ENCODE measurements at places on chromosomes 4 and X.

DNA sequence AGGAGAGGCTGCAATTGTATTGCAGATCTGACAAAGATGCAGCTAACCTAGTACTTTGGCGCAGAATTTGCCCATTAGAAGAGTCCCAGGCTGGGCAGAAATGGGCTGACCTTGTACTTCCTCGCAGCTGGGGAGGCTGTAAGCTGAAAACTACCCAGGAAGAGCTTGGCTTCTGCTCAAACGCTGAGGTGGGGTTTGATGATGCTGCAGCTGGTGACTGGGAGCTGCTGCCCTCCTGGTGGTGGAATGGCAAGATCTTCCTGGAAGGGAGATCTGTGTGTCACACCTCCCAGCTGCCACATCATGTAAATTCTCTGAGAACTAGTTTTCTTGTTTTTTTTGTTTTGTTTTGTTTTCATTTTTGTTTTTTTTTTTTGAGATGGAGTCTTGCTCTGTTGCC lies 17.4 kb downstream of the CCNG2 start:
- DNase-seq: no peak

DNA sequence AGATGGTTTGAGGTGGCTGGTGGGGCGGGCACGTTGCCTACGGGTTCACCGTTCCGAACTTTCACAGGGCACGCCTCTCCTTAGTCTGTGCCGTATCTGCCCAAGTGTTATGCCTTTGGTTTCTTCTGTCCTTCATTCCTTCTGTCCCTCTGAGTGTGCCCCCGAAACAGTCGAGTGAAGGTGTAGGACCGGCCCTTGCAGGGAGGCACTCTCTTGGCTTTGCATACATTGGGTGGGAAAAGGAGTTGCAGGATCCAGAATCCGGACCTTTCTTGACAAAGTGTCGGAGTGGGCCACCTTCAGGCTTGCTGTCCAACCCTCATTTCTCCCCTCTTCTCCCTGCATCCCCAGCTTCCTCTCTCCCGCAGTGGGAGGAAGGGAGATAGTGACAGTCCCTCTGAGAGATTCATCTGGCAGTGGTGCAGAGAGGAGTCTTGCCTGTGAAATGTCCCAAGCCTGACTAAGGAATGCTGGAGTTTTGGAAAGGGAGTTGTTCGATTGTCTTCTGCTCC lies 569 bp downstream of the ARFIP1 start:
- no peak for DNase-seq

DNA sequence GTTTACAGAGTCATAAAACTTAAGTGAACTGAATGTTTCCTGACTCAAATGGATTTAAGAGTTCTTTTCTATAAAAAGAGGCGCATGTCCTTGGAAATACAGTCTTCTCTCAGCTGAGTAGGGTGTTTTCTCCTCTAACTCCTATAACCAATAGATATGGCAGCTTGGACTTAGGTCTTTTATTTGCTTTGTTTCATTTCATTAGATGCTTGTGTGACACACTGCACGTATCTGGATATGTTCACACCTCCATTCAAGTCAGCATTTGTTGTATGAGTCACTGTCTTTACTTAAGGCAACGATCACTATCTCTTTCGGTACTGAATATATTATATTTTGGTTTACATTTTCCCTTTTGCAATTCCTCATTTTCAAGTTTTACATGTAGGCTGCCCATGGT lies 136.6 kb downstream of the ARSF start:
- no peak for DNase-seq

- DNase-seq: no peak
These were observed 676.7 kb upstream of the TENM3 start for GRCh38 chr4:181566490-181566889.

- DNase-seq: no peak
These were observed 29.0 kb downstream of the TMEM165 start for GRCh38 chr4:55424791-55425190.

DNA sequence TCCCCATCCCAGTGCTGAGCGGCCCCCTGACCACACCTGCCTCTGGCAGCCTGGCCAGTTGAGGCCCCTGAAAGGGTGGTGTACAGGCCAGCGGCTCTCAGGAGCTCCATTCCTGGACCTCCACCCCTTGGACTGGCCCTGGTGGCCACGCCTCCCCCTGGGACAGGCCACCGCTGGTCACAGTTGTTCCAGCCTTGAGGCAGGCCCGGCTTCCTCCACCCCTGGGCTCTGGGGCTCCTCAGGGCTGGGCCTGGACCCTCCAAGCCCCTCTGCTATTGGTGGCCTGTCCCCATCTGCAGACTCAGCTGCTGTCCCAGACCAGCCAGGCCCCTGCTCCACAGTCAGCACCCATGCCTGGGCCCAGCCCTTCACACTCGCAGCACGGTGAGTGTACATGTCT lies 93.2 kb upstream of the NKX1-1 start:
- DNase-seq: no peak

DNA sequence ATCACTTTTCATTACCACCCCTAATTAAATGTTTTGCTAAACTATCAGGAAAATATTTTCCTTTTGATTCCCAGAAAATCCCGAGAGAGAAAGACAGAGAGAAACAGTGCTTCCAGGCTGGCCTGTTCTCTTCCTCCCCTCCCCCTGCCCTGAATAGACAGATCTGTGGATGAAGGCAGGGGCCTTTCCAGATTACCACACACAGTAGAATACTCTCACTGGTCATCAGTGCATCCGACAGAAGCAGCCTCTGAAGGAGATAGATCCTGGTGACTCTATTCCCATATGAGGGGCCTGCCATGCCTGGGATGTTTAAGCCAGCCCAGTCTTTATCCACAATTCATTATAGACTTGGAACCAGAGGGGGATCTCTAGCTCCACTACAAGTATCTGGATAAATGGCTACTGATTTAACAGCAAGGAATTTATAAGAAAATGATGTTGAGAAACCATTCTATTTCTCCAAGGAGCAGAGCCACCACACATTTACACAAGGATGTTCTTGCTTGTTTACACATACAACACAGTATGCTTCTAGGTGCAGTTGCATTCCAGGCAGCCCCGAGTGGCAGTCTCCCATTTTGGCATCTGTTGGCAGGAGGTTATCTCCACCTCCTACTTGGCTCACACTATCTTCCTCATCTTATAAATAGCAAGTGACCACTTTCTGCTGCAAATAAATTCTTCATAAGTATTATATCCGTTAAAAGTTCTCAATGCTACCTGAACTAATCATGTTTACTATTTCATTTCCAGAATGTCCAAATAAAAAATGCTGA lies 115.8 kb downstream of the HS6ST2 start:
- no peak for DNase-seq

GRCh38 chr4:24589448-24589847 lies 5.1 kb upstream of the DHX15 start:
- DNase-seq: no peak

- DNase-seq: no peak
These were observed 339.6 kb upstream of the PCDH10 start for GRCh38 chr4:132809298-132810032.

DNA sequence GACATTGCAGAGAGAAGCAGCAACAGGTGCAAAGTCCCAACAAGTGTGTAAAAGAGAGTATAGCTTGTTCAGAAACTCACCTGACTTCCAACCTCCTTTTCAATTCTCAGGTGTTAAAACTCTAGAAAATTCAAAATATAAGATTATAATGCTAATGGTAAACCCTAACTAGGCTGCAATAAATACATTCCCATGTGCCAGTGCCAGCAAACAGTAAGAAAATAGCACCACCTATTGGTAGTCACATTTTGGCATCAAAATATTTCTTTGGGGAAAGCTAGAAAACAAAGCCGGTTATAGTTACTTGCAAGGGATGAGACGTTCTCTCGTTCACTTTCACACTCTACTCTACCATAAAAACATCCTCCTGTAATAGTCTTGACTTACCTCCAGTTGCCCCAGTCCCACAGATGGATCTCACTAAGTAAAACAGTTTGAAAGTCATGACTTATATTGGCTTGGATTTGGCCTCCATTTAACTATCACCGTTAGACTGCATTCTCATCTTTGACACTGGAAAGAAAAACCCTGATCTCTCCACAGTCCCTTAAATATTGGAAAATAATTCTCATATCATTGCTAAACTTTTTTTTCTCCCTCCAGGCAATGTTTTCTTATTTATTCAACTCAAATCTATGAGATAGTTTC lies 9.6 kb downstream of the BMP3 start:
- no peak for DNase-seq

DNA sequence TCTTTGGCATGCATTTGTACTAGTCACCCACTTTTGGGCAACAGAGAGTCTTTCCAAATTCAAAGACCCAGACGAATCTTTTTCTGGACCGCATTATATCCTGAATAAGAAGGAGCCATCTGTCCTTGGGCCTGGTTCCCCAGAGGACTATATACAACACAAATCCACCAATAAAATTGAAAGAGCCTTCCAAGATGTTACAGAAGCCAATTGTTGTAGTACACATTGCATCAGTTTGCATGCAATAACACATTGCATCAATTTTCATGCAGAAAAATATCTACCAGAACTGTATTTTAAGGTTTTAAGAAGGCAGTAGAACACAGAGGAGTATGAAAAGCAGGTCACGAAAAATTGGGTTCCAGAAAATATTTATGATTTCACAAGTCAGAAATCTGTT lies 203.2 kb downstream of the HTR2C start:
- DNase-seq: no peak

- DNase-seq: no peak
These were observed 22.3 kb downstream of the HAND2 start for GRCh38 chr4:173507471-173508385.

DNA sequence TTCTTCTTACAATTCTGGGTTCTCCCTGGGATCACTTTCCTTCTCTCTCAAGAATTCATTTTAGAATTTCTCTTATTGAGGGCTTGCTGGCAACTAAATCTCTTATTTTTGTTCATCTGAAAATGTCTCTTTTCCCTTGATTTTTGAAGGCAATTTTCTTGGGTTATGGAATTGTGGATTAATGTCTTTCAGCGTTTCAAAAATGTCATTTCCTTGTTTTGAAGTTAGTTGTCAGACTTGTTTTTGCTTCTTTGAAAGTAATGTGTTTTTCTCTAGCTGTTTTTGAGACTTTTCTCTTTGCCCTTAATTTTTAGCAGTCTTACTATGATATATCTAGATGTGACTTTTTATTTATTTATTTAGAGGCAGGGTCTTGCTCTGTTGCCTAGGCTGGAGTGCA lies 205.7 kb downstream of the CHIC2 start:
- no peak for DNase-seq

DNA sequence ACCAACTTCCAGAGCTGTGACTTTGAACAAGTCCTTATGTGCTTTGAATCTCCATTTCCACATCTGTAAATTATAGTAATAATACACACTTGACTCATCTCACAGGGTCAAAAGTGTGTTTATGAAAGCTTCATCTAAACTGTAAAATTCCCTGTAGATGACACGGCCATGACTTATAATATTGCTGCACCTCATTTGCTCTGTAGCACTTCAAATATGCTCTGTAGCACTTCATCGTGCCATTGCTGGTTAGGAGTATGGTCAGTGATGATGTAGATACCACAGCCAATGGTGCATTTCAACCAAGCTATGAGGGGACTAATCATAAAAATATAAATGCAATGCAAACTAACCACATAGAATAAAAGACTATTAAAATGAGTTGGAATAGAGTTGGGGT lies 318.6 kb downstream of the ANK2 start:
- DNase-seq: no peak

- no peak for DNase-seq
These were observed 3.6 kb downstream of the ZXDB start for GRCh38 chrX:57595381-57595811.

- no peak for DNase-seq
These were observed 66.0 kb downstream of the REPS2 start for GRCh38 chrX:17012465-17012864.

DNA sequence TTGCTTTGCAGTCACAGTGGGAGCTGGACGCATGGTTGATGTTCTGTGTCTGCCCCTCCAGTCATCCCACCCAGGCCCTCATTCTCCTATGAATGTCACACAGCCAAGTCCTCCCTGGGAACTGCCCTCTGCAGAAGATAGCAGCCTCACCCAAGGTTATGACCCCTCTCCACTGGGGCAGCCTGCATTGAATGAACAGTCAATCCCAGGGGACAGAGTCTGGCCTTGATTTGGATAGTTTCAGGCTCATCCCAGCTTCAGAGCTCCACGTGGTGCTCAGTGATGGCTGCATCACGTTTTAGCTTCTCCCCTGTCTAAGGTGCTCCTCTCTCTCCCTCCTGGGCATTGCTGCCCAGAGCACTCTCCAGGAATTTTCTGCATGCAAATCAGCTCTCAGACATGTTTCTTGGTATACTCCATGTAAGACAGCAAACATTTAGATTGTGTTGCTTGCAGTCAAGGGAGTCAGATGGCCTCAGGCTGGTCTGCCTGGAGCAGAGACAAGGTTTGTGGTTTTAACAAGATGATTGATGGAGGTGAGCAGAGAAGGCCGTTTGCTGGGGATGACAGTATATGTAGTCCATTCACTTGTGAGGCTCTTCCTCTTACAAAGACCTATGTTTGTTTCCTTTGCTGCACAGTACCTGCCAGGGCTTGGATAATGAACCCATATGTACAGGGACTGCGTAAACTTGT lies 56.1 kb upstream of the MSX1 start:
- no peak for DNase-seq

GRCh38 chr4:107896158-107896645 lies 35.1 kb upstream of the CYP2U1 start:
- no peak for DNase-seq

GRCh38 chr4:112302320-112303274 lies 5.4 kb downstream of the ALPK1 start:
- no peak for DNase-seq

- DNase-seq: no peak
These were observed 139.2 kb downstream of the PCDH18 start for GRCh38 chr4:137393044-137393443.

GRCh38 chr4:163923092-163923491 lies 428.6 kb downstream of the TMA16 start:
- DNase-seq: no peak

Measured in activated T-cell treated with anti-CD3 and anti-CD28 coated beads for 1 hour (primary cell).